Urothelium cell line (cell line): ENCODE measurements at places on chromosomes 13 and 19.

DNA sequence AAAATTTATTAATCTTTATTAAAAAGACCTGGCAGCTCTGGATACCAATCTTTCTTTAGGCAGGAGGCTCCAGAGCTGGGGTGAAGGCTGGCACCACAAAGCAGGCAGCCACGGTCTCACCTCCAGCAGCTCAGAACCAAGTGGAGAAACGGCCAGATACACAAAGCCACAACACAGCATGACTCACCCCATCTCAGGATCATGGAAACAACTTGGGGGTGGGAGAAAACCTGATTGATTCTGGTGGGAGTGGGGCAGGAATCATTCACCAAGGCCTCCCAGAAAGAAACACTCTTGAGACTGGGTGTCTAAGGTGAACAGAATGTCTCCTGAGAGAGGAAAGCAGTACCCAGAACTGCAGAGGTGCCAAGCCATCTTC lies 64.2 kb downstream of the CRYL1 start:
- DNase-seq, result peak; percentile 43

DNA sequence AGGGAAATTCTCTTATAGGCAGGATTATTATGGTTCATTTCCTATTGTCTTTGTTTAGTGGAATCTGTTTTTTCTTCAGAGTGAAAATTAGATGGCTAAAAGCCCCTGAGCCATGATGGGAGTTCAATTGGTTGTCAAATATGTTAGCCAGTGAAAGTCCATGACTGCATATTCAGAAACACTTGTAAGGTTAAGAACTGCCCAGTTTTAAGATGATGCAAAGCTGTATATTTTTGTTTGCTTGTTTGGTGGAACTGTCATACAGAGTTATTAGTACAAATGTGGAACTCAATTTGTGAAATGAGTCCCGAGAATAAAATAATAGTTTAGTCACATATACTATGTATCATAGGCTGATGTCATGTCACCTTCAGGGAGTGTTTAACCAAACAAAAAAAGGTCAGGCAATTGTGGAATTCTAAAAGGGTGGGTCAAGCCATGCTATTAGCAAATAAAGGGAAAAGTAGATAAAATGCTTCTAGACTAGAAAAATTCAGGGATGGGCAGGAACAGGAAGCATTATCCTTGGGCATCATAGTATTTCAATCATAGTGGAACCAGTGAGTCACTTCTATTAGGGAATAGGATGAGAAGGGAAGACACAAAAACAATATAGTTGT lies 248.3 kb upstream of the SLITRK1 start:
- DNase-seq, result no peak

- peak; percentile 75 for DNase-seq
Measured at GRCh38 chr19:41308450-41309179, 1.4 kb upstream of the CCDC97 start.

DNA sequence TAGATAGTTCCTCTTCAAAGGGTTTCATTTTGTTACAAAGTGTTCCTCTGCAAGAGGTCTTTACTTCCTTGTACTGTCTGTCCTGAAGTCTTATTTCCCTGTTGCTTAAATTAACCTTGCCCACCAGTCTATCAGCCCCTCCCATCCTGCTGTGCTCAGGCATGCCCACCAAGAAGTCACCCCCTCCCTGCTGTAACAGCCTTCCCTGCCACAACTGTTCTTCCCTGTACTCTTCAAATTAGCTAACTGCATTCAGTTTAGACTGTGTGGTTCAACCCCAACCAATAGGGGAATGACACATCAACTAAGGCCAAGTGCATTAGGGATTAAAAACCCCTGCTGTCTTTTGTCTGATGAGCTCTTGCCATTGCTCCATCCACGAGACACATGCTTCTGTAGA lies 34.4 kb upstream of the ZNF562 start:
- DNase-seq, result no peak

GRCh38 chr19:50341091-50341564 lies 12.0 kb upstream of the KCNC3 start:
- no peak for DNase-seq

- no peak for DNase-seq
Measured at GRCh38 chr13:40206241-40207000, 460.0 kb downstream of the FOXO1 start.

GRCh38 chr13:75757336-75757735 lies 121.2 kb downstream of the LMO7 start:
- no peak for DNase-seq

DNA sequence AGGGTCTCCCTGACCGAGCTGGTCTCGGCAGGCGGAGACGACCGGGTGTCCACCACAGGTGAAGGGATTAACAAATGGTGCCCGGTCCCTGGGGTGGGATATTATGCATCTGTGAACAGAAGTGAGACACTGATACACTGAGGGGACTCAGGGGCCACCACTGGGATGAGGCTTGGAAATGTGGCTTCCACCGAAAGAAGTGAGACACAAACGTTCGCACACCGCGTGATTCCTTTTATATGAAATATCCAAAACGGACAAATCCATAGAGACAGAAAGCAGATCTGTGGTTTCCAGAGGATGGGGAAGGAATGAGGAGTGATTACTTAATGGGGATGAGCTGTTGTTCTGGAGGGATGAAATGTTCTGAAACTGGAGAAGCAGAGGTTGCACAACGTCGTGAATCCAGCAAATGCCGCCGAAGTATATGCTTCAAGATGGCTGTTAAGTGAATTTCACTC lies 47.5 kb downstream of the C13orf46 start:
- no peak for DNase-seq

GRCh38 chr13:110319774-110320509 lies 12.9 kb downstream of the COL4A2 start:
- peak; percentile 65 for DNase-seq

DNA sequence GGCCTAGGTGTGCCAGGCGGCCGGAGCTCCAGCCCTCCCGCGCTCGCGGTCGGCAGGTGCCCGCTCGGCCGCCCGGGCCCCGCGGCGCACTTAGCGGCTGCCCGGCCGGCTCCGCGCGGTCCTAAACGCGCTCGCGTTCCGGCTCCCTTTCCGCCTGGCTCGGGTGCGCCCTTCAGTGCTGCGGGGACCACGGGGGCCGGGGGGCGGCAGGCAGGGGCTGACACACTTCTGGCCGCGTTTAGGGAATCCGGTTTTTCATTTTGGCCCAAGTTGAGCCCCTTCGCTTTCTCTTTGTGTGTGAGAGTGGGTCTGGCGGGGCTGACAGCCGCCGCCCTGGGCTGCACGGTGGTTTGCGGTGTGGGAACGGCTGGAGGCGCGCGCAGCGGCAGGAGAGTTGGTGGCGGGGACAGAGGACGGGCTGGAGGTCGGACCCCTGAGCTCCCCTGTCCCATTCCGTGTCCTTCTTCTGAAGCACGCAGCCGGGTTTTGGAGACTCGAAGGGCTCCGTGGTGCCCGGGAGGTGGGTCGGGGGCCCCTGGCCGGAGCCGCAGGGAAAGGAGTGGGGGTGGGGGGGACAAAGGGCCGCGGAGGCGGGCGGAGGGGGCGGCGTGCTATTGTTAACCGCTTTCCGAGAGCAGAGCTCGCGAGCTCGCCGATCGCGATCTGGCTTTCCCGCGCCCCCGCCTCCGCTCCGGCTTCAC lies 3.1 kb downstream of the FGF9 start:
- DNase-seq, result peak; percentile 66

DNA sequence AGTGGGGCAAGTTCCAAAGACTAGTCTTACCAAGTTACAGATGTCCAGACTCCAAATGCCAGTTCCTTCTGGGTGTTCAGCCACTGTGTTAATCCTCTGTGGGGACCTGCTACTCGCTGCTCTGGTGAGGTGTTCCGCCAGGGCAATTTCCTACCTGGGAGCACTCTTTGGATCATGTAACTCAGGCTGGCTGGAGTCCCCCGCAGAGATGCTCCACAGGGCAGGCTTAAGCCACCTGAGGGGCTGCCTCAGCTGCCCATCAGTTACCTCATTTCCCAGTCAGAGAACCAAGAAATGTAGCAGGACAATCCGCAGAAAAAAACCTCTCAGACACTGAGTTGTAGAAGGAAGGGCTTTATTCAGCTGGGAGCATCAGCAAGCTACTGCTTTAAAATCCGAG lies 133.8 kb downstream of the ZNF737 start:
- no peak for DNase-seq

DNA sequence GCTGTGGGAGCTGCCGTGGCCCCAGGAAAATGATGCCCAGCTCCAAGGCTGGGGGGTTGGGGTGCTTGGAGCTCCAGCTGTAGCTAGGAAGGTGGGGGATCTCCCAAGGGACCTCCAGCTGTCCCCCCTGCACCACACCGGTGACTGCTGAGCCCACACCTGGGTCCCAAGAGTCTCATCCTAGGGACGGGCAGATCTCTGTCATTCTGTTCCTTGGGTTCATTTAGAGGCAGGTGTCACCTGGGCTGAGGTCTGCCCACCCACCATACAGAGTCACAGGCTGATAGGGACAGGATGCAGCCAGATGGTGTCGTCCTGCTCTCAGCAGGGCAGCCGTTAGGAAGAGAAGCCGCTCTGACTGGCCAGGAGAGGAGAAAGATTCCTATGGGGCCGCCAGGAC lies 5.3 kb downstream of the F2RL3 start:
- DNase-seq, result no peak

DNA sequence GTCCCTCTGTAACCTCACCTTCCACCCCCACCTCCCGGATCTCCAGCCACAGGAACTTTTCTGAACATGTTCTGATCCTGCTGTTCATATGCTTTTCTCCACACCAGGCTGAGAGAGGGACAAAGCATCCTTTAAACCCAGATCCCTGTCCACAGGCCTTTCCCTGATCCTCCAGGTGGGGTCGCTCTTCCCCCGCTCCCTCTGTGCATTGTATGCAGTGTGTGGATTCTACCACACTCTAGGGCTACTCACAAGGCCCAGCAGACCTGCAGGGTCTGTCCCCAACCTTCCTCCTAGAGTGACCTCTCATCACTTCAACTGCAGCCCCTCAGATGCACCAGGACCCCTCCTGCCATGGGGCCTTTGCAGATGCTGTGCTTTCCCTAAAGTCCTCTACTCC lies 1200.6 kb downstream of the UQCRFS1 start:
- DNase-seq, result no peak

- DNase-seq, result no peak
Measured at GRCh38 chr19:6020972-6021805, 43.2 kb upstream of the RANBP3 start.

- no peak for DNase-seq
Measured at GRCh38 chr19:6808494-6808893, 36.0 kb downstream of the VAV1 start.

DNA sequence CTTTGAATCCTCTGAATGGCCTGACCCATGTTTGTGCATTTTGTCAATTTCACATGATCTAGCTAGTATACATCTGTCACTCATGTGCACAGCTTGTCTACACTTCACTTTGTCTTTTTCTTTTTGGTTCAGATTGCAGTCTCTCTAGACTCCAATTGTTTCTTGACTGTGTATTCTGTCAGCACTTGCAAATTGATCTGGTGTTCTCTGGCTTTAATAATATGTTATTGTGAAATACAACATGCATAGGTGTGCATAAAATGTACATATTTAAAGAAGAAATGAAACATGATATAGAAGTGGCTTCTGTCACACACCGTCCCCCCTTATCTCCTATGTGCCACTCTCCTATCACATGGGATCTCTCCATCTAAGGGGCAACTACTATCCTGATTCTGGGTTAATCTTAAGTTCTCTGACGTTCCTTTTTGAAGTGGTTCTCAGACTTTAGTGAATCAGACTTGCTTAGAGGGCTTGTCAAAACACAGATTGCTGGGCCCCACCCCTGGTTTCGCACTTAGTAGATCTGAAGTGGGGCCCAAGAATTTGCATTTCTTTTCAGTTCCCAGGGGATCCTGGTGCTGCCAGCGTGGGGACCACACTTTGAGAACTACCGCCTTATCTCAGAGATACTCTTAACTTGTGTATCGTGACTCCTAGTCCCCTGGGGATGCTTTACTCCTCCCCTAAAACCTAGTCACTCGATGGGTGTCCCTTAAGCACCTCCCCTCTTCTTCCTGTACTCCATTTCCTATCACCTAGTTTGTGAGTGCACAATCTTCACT lies 5.8 kb downstream of the KRTDAP start:
- no peak for DNase-seq

GRCh38 chr19:47124937-47125668 lies 5.5 kb upstream of the SAE1 start:
- DNase-seq, result peak; percentile 61

GRCh38 chr13:87820241-87820640 lies 149.1 kb downstream of the SLITRK5 start:
- no peak for DNase-seq

DNA sequence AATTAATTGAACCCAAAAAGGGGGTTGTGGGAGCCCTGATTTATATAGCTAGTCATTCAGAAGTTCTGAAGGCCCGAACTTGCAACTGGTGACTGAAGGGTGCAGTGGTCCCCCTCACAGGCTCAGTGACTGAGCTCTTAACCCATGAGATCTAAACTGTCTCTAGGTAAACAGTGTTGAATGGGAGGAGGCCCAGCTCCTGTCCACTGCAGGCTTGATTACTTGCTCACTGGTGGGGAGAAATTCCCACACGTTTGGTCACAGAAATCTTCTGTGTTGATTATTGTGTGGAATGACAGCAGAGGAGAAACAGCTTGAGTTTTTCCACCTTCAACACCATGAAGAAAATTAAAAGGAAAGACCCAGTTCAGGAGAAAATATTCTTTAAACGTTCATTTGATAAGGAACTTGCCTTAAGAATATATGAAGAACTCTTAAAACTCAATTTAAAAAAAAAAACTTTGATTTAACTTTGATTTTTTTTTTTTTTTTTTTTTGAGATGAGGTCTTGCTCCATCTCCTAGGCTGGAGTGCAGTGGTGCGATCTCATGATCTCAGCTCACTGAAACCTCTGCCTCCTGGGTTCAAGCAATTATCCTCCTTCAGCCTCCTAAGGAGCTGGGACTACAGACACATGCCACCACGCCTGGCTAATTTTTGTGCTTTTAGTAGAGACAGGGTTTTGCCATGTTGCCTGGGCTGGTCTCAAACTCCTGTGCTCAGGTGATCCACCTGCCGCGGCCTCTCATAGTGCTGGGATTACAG lies 249.3 kb downstream of the UQCRFS1 start:
- no peak for DNase-seq

- DNase-seq, result peak; percentile 23
Measured at GRCh38 chr19:56566904-56567273, 379 bp upstream of the ZNF470 start.

DNA sequence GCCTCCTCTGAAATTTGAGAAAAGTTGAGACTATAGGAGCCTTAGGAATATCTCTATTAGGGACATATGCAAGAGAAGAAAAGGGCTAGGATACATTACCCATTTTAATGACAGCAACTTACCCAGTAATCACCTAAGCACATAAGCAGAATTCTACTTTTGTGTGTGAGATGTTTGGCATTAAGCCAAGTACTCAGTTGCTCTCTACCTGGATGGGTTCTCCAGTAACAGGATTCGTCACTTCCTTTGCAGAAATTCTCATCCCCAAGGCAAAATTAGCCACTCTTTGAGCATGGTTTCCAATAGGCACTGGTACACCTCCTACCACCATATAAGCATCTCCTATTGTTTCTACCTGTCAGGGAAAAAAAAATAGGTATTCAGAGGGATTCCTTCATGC lies 95.1 kb downstream of the C13orf42 start:
- no peak for DNase-seq

GRCh38 chr19:31351855-31352195 lies 2.6 kb upstream of the TSHZ3 start:
- DNase-seq, result no peak
